ENCODE measurements at places on chromosomes 5 and 9.

- DNase-seq, result no peak
Observed at GRCh38 chr9:86041311-86041741, 58.0 kb downstream of the GOLM1 start.

DNA sequence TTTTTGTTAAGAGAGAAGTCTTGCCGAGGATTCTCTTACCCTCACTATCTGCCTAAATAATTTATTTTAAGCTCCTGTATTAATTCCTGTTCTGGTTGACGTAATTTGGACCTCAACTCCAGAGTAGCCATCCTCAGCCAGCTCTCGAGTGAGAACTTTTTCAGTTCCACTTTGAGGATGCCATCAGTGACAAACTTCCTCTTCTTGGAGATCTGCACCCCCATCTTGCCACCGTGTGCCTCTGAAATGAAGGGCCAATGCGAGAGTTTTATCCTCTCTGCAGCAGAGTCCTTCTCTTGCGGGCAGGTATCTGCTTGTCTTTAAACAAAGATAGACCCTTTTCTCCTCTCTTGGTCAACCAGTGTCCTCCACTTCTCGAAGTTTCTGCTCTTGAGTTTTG lies 19.5 kb upstream of the TMEM174 start:
- no peak for DNase-seq

DNA sequence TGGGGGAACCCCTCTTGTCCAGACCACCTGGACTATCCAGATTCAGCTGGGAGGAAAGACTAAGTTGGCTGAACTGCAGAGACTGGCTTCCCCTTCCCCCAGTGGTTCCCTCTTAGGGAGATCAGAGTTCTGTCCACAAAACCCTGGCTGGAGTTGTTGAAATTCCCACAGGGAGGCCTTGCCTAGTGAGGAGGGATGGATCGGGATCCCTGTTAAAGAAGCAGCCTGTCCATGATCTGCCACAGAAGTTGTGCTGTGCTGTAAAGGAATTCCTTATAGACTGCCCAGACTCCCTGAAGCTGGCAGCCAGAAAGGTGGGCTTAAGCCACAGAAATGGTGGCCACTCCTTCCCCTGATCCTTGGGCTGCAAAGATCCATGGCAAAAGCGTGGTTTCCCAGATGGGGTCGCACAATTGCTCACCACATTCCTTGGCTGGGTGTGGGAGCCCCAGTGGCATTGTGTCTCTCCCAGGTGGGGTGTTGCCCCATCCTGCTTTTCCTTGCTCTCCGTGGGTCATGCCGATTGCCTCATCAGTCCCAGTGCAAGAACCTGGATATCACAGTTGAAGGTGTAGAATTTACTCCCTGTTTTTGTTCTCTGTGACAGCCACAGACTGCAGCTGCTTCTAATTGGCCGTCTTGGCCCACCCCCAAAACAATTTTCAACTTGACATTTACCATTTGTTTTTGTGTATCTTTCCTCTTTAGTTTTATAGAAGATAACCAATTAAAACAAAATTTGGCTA lies 342.4 kb downstream of the FGF10 start:
- no peak for DNase-seq

DNA sequence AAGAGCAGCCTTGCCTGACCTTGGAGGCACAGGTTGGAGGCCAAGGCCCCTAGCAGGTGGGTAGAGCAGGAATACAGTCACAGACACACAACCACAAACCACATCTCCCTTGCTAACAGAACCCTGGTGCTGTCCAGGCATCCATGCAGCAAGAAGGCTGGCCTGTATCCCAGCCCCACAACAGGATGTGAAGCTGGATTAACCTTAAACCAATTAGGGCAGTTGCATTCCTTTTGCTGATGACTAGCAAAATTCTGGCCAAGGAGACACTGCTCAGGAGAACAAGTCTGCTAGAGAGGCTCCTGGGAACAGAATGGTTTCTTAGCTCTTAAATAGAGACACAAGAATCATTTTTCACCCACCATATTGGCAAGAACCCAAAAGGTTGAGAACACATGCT lies 97.8 kb downstream of the C5orf15 start:
- DNase-seq, result no peak

DNA sequence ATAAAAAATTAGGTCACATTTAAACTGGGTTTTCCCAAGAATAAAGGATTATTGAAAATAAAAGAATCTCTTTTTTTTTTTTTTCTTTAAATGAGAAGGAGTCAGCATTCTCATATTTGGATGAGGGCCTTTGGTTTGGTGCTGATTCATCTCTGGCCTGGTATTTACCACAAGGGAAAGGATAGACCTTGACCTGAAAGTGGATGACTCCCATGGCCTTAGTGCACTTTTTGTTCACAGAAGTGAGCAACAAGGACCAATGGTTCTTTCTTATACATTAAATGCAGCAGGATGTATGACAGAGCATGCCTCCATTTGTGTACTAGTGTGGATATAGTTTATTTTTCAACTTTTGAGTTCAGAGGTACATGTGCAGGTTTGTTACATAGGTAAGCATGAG lies 6.9 kb downstream of the YTHDC2 start:
- DNase-seq, result no peak

- no peak for DNase-seq
Observed at GRCh38 chr9:87211669-87212068, 264.4 kb upstream of the GAS1 start.

Measured in naive thymus-derived CD4-positive, alpha-beta T cell (primary cell).